ENCODE measurements at places on chromosomes 2 and 18.
A peak's percentile ranks its signal among the peaks of the same experiment; 100 is the strongest.

DNA sequence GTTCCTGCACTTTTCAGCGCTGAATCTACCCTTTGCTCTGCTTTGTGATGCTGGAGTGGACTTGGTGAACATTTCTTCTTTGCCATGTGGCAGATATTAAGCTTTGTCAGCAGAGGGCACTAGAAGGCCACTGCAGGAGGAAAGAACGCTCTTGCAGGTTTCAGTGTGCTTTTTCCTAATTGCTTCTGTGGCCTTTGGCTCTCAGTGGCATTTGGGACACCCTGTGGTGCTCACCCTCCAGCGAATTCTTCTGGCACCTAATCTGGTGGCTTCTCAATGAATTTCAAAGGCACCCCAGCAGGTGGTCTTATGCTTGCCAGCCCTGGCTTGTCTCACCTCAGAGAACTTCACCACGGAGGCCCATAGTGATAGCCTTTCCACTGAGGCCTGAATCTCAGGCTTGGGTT is 146.7 kb downstream of the MYO3B start:
- peak; percentile 38 for DNase-seq

DNA sequence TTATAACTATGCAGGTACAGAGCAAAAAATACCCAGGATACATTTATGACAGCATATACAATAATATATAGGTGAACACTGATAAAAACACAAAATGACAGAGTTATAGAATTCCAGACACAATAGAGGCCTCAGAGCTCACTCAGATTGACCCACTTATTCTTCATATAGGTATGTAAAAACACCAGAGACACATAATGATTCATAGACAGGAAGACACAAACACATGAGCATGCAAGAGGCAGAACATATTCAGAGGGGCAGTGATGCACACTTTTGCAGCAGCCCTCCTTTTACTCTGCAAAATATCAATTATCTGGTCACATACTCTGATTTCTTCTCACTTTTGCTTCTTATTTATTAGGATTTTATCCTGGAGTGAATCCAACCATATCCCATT is 633.3 kb upstream of the ACVR2A start:
- DNase-seq: no peak

GRCh38 chr2:108139521-108139920 is 100.2 kb upstream of the SULT1C3 start:
- DNase-seq: no peak

DNA sequence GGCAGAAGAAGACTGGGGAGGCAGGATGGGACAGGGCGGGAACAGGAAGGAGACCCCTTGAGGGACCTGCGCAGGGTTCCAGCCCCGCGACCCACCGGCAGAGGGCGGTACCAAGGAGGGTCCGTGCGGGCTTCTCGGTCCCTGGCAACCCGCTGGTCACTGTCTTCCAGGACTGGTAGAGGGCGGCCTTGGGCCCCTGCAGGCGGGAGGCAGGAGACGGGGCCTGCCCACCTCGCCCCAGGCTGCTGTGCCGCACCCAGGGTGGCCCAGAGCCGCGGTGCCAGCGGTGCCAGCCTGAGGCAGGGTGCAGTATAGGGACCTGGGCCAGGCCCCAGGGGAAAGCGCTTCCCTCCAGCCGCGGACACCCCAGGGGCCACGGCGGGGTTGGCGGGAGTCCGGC is 34.5 kb downstream of the NEURL3 start:
- peak; percentile 24 for DNase-seq

GRCh38 chr2:53660886-53661285 is 106.7 kb upstream of the CHAC2 start:
- DNase-seq: no peak

- no peak for DNase-seq
These were observed 72.1 kb upstream of the LYPD6B start for GRCh38 chr2:148966438-148966758.

DNA sequence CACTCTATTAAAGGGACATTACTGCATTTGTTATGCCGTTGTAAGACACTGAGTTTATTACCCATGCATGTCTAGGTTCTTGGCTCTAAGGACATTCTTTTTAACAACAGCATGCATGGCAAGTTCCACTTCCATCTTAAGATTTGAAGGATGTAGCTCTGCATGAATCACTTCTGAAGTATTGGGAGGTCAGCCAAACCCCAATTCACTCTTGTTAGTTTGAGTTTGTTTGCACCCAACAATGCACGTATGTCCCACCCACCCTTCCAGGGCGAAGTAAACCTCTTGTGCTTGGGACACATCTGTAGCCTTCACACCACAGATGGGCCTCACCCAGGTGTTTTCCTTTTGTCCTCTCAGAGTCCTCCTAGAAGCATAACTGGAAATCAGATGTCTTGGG is 5.6 kb upstream of the LAMA3 start:
- no peak for DNase-seq

GRCh38 chr2:56047136-56047535 is 123.6 kb upstream of the EFEMP1 start:
- no peak for DNase-seq

DNA sequence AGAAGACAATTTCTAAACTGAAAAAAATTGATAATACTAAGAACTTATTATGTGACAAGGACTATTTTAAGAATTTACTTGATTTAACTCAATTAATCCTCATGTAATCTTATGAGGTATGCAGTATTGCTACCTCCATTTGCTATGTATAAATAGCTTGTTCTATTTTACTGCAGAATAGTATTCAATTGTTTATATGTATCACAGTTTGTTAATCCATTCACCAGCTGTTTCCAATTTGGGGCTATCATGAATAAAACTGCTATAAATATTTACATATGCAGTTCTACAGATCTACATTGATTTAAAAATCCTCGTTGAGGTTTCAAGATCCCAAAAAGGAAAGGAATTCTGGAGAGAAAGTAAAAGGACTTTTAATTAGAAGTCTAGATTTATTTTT is 54.8 kb upstream of the DOCK10 start:
- no peak for DNase-seq
